ENCODE measurements at places on chromosomes 1 and 21. TPM values are rescaled to one million over a fixed set of nuclear protein-coding genes. Genes with fewer than 3 reads are reported as not detected.

AGBL4 gene
- polyA plus RNA-seq: 3.8 TPM

DISC1 gene
- polyA plus RNA-seq: 8.3 TPM

DNM3 gene
- polyA plus RNA-seq: 38.6 TPM

SPATA46 gene
- polyA plus RNA-seq: 1.8 TPM

PCSK9 gene
- 1.1 TPM for polyA plus RNA-seq

KPRP gene
- polyA plus RNA-seq: not detected

HCRTR1 gene
- polyA plus RNA-seq: 4.2 TPM

ADAR gene
- polyA plus RNA-seq: 130 TPM

KCNJ6 gene
- 4.1 TPM for polyA plus RNA-seq

SPRR2G gene
- polyA plus RNA-seq: 0.39 TPM

SDC3 gene
- polyA plus RNA-seq: 465 TPM

GJA9 gene
- 0.16 TPM for polyA plus RNA-seq

PGLYRP4 gene
- not detected for polyA plus RNA-seq

NEGR1 gene
- 75.5 TPM for polyA plus RNA-seq

TMEM269 gene
- polyA plus RNA-seq: 1.3 TPM

AQP10 gene
- not detected for polyA plus RNA-seq

NID1 gene
- polyA plus RNA-seq: 97.5 TPM

SPRR2F gene
- polyA plus RNA-seq: 1.3 TPM

MTARC1 gene
- 27.9 TPM for polyA plus RNA-seq

COL9A2 gene
- 58.1 TPM for polyA plus RNA-seq

ZC3H12A gene
- polyA plus RNA-seq: 1.2 TPM

NFASC gene
- 173 TPM for polyA plus RNA-seq

PTPN22 gene
- polyA plus RNA-seq: 0.22 TPM

MMP23B gene
- 2.6 TPM for polyA plus RNA-seq

ANXA9 gene
- 5.4 TPM for polyA plus RNA-seq

KRTAP19-3 gene
- polyA plus RNA-seq: not detected

GJA8 gene
- not detected for polyA plus RNA-seq

PSMD4 gene
- 181 TPM for polyA plus RNA-seq

ALPL gene
- 30.6 TPM for polyA plus RNA-seq

EDARADD gene
- 2.1 TPM for polyA plus RNA-seq

OLFML3 gene
- 96.7 TPM for polyA plus RNA-seq

CFHR1 gene
- 2.1 TPM for polyA plus RNA-seq

ZBTB37 gene
- polyA plus RNA-seq: 8.7 TPM

F11R gene
- polyA plus RNA-seq: 13.0 TPM

PPIAL4G gene
- 0.13 TPM for polyA plus RNA-seq

GUK1 gene
- polyA plus RNA-seq: 396 TPM

LCE1A gene
- not detected for polyA plus RNA-seq

KRTAP21-1 gene
- not detected for polyA plus RNA-seq

OR10Z1 gene
- 0.08 TPM for polyA plus RNA-seq

PTTG1IP gene
- polyA plus RNA-seq: 219 TPM

UQCRHL gene
- polyA plus RNA-seq: 2.2 TPM

Measured in spinal cord (tissue), 10 donors.